ENCODE measurements at places on chromosomes 5 and 9. TPM values are rescaled to one million over a fixed set of nuclear protein-coding genes. Genes with fewer than 3 reads are reported as not detected.

- no peak for DNase-seq
Observed at GRCh38 chr9:16885931-16886330, 15.5 kb upstream of the BNC2 start.

DNA sequence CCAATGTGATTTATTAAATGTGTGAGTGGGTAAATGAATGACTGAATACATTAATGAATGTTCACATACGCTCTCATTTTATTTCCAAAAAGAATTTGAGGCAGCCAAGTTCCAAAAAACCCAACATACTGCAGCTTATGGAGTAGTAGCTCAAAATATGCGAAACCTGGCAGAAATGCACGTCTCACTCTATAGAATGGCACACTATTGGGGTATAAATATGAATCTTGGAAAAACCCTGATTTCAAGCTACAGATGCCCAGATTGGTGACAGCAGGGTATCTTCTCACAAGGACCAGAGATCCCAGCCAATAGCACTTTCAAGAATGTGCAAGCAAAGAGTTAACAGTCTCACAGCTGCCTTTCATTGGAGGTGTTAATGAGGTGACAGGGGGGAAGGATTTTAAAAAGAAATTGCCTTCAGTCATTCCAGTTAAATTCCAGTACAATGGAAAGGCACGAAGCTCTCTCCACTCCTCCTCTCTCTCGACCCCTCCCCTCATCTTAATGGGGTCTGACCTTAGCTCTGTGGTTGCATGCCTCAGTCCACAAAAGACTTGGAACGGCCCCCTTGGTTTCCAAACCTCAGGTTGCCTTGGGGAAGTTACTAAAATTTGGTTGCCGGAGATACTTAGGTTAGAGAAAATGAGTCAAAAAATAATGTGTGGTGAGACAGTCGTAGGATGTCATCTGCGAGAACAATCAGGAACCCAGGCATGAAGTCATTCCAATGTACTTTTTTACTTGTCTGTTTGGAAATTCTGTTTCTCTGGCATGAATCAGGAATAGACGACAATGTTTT is 307.4 kb downstream of the NFIB start:
- no peak for DNase-seq

DNA sequence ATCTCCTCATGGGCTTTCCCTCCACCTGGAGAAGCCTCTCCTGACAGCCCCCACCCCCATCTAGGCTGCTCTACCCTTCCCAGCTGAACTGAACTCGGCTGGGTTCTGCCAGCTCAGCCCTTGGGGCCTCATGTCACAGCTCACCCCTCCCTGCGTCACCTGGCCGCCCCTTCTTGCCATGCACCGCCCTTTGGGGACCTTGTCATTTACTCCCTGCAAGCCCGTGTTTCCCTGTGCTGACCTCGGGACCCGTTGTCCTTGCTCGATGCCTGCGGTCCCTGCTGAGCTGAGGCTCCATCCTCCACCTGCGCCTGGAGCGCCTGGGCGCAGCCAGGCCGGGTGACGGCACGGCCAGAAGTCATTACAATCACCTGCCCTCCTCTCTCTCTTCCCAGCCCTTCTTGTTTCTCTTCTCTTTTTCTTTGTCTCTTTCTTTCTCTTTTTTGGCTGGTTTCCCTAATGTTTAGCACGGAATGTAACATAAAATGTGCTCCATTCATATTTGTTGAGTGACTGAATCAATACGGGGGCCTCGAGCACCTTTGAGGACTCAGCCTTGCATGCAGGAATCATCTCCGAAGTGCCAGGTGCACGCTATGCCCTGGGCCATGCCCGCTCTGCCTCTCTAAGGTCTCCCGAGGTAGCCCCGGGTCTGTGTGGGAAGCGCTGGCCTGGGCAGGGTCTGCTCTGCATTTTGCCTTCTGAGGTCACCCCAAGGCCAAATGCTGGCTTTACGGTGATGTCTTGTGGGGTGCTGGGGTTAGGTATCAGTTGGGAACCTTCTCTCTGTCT is 48.1 kb upstream of the COL5A1 start:
- no peak for DNase-seq

DNA sequence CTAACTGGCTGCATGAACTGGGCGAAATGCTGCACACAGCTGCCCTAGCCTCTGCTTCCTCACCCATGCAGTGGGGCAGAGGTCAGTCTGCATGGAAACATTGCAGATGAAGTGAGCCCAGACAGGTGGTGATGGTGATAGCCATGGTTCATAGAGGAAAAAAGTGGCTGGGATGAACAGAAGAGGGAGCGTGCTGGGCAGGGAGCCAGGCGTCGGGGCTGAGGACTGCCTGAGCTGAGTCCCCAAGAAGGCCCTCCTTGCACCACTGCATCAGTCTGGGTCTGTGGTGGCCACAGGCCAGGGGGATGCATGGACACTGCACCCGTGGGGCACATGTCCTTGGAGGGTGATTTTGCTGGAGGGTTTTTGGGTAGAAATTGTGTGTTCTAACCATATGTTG is 80.5 kb downstream of the AMBP start:
- DNase-seq = no peak

DNA sequence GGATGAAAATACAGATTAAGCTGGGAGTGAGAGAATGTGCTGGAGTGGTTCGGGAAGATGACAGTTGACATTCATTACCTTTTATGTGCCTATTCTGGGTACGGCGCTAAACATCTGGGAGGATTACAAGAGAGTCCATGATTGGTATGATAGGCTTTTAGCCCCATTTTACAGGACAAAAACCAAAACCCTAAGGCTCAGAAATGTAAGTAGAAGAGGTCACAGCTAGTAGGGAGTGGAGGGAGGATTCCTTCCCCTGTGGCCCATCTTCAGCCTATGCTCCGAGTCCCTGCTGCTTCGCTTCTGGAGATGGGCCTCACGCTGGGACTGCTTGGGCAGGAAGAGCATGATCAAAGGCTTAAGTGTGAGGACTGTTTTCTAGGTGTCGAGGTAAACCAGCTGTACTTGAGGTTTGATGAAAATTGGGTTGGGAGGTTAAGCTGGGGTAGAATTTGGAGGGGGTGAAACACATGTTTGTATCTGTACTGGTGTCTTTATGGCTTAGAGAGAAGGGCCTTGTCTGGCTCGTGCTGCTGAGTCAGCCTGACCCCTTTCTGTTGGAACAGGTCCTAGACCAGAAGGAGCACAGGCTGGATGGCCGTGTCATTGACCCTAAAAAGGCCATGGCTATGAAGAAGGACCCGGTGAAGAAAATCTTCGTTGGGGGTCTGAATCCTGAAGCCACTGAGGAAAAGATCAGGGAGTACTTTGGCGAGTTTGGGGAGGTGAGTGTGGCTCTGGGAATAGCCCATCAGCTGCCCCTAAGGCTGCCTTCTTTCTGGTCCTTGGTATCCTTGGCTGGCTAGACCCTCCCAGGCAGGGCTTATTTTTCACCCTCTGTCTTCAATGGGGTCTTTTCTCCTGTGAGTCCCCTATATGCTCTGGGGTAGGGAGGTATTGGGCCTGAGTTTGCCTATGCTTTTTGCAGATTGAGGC is 2.1 kb downstream of the HNRNPAB start:
- no peak for DNase-seq

DNA sequence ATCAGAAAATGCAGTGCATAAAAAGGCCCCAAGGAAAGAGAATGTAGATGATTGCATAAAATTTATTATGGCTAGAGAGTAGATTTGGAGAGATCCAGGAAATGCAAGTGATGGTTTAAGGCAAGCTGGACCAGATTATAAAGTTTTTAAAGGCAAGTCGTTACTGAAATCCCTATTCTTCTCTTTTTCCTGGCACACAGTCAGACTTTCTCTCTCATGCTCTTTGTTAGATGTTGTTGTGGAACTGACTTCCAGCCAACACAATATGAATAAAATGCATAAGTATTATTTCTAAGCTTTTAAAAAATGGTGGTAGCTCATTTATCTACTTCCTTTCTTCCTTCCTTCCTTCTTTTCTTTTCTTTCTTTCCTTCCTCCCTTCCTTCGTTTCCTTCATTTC is 1085.4 kb upstream of the CDH6 start:
- no peak for DNase-seq

GRCh38 chr5:31983851-31984250 is 190.3 kb downstream of the GOLPH3 start:
- DNase-seq = no peak

GRCh38 chr5:50667023-50667652 is 701 bp downstream of the PARP8 start:
- no peak for DNase-seq

Gene TEK
- total RNA-seq = not detected

Gene IFNA13
- total RNA-seq = not detected

DNA sequence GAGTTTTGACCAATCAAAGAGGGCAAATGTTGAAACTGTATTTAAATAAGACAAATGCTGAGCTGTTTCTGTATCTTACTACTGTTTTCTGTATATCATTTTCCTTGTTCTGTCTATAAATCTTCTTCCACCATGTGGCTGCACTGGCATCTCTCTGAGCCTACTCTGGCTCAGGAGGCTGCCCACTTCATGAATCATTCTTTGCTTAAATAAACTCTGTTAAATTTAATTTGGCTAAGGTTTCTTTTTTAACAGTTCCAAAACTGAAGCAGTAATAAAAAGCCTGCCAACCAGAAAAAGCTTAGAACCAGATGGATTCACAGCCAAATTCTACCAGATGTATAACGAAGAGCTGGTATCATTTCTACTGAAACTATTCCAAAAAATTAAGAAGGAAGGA is 40.2 kb upstream of the TAS2R1 start:
- DNase-seq = no peak

Gene ANGPTL2
- not detected for total RNA-seq

Gene NLN
- total RNA-seq = 1.4 TPM

GRCh38 chr5:115387816-115388215 is 91.4 kb upstream of the CCDC112 start:
- DNase-seq = no peak

Gene SOHLH1
- not detected for total RNA-seq

DNA sequence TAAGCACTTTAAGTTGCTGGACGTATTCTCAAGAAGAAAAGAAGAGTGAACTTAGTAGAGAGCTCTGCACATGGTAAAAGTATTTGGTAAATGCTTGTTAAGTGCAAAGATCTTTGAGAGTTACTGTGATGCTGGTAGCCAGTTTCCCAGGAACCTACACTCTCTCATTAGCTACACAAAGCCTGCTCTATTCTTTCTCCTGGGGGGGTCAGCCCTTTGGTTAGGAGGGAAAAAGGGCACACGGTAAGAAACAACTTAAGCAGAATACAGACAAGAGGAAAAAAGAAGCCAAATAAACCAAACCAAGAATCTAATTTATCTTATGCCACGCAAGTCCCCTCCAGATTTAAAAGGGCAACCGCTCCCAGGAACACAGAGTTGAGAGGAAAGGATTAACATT is 1100.1 kb upstream of the CDH10 start:
- no peak for DNase-seq

- DNase-seq = no peak
Observed at GRCh38 chr9:8860925-8861324, 1061.3 kb upstream of the DMAC1 start.

DNA sequence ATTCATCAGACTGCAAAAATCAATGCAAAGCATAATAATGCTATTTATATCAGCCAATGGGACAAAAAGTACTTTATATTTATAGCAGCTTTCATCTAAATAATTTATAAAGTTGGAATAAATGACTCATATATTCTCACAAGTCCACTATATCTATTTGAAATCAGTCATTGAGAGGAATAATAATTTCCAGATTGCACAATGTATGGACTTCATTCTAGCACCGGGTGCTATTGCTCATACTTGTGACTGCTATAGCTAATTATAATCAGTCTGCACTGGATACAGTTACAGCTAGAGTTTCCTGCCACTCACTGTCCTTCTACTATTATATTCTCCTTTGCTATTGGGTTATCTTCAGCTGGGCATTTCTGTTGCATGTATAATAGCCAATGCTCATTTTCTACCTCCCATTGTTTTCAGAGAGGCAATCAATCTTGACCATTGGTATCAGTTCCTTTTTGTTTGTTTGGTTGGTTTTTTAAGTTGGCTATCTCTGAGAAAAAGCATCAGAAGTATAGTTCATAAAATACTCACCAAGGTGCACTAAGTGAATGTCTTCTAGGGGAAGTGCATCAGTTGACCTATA is 1.9 kb downstream of the CDH18 start:
- no peak for DNase-seq

Gene ALDOB
- total RNA-seq = not detected

Gene SH3TC2
- total RNA-seq = not detected

DNA sequence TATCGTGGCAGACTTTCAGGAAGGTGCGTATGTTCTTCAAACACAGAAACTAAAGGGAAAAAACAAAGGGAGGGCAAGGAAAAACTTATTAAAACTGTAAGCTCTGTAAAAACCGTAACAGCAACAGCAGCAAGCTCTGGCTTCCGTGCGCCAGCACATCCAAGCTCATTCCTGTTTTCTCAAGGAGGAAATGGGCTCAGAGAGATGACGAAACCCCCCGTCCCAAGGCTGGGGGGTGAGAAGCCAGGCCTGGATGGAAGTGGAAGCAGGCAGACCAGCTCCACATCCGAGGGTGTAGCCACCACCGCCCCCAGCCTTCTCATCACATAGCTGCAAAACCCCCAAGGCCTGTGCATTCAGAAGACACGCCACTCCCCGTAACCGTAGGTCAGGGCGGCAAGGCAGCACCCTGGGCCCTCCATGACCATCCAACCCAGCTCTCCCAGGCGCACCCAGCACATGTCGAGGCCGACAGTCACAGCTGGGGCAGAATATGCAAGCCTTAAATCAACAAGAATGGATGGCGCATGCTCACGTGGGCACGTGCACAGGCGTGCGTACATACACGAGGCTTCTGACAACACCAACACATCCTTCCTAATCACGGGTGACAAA is 52.8 kb downstream of the VAV2 start:
- no peak for DNase-seq

GRCh38 chr5:1488882-1489680 is 34.7 kb downstream of the LPCAT1 start:
- peak; percentile 65 for DNase-seq

Gene IRX2
- not detected for total RNA-seq

- DNase-seq = no peak
Observed at GRCh38 chr5:155308289-155308688, 294.7 kb downstream of the KIF4B start.

DNA sequence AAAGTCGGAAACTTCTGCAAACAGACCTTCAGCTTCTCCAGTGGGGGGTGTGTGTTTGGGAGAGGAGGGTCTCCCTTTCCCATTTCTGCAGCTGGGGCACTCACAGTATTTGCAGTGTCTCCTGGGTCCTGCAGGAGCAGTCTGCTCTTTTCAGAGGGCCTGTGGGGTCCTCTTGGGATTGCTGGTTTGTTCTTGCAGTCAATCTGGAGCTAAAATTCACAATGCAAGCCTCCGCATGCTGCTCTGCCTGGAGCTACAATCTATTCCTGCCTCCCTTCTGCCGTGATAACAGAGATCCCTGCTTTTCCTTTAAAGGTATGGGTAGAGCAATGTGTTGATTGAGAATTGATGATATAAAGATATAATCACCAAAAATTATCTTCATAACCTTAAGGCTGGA is 43.2 kb downstream of the ZNF462 start:
- no peak for DNase-seq

Gene SPATA31E1
- not detected for total RNA-seq
